ENCODE measurements at places on chromosomes 7 and 10.
A peak's percentile ranks its signal among the peaks of the same experiment; 100 is the strongest.

DNA sequence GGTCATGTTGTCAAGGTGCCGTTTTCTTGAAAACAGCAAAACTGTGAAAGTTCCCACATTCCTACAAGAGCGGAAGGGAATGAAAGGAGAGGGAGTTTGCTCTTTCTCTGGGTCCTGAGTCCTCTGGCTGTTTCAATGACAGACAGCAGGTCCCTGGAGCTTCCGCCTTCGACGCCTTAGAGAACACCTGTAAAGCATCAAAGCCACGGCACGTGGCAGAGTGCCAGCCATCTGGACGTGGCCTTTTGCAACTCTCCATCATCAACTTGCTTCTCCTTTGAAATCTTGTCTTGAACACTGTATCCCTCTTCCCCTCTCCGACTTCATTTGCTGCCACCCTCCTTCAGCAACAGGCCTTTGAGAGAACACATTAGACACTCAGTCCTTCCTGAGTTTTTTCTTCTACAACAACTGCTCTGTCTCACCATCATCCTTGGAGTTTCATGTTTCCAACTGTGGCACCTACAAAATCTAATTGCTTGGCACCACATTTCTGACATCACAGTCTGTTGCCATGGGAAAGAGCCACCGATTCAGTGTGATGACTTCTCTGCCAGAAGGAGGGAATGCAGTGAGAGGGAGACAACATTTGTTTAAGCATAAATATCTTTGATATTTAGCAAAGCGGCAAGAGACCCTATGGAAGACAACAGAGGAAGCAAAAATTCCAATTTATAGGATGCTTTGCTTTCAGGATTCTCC is 204.9 kb upstream of the PTER start:
- no peak for DNase-seq

GRCh38 chr10:74502963-74503608 is 323.3 kb upstream of the KAT6B start:
- no peak for DNase-seq

DNA sequence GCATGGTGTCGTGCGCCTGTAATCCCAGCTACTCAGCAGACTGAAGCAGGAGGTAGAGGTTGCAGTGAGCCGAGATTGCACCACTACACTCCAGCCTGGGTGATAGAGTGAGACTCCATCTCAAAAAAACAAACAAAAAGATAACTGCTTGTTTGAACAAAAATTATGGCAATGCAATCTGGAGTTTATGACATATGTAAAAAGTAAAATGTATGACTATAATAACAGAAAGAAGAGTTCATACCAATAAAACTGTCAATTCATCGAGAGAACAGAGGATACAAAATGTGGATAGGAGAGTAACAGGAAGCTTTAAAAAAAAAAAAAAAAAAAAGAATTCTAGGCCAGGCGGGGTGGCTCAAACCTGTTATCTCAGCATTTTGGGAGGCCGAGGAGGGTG is 19.2 kb downstream of the SLC25A16 start:
- DNase-seq: no peak

- no peak for DNase-seq
Measured at GRCh38 chr10:80356563-80356988, at the start of the genes DYDC1 and DYDC2. Gene DYDC1, minus strand, starts transcription at chr10:80356755. Its CDS starts 4,154 bp downstream, at chr10:80352601. Gene DYDC2, plus strand, starts transcription at chr10:80356781. Its CDS starts 5,663 bp downstream, at chr10:80362444.

GRCh38 chr10:88473989-88474883 is 108.9 kb downstream of the RNLS start:
- no peak for DNase-seq

DNA sequence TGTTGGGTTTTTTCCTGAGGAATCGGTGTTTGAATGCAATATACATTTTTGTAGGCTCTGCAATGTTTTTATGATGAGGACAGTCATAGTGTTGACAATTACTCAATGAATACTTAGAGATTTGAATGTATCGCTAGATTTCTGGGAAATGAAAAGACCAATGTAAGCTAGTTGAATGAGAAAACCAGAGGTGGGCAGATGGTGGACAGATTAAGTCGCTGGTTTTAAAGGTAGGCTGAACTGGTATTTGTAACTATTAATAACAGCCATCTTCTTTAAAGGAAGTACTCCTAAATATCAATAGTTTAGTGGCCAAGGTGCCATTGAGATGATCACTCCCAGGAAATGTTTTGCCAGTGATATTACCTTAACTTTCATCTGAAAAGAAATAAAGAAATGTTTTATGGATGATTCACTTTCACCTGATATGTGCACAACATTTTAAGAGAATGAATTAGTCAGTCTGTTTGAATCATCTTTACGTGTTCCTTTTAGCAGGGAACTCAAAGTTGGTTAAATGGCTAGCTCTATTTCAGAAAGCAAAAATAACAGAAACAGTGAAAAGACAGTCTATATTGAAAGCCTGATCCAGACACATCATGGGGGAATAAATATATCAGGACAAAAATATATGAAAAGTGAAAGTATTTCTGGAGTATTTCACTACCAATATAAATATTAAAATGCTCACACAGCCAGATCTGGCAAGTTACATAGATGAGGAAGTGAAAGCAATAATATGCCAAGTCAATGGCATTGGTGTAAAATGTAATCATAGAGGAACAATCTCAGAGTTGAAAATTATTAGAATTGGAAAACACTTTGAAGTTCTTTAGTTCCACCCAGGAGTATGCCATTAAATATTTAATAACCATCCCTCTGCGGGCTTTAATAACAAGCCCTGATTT is 20.7 kb downstream of the MET start:
- DNase-seq: no peak

- DNase-seq: no peak
Measured at GRCh38 chr10:70359017-70359550, 23.3 kb downstream of the LRRC20 start.

DNA sequence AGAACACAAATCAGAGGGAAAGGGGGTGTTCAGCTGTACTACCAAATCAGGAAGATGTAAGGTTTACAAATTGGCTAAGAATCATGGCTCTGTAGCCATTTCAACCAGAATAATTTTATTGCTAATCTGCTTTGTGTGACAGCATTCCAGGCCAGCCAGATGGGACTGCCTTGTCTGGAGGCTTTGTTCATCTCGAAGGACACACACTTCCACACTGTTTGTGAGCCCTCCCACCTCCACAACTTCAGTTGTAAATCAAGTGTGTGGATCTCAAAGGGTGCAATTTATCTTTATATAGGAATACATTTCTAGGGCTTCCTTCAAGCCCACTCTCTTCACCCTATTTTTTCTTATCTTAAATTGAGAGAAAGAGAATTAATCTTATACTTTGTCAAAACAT is 6.9 kb upstream of the OIT3 start:
- DNase-seq: no peak

DNA sequence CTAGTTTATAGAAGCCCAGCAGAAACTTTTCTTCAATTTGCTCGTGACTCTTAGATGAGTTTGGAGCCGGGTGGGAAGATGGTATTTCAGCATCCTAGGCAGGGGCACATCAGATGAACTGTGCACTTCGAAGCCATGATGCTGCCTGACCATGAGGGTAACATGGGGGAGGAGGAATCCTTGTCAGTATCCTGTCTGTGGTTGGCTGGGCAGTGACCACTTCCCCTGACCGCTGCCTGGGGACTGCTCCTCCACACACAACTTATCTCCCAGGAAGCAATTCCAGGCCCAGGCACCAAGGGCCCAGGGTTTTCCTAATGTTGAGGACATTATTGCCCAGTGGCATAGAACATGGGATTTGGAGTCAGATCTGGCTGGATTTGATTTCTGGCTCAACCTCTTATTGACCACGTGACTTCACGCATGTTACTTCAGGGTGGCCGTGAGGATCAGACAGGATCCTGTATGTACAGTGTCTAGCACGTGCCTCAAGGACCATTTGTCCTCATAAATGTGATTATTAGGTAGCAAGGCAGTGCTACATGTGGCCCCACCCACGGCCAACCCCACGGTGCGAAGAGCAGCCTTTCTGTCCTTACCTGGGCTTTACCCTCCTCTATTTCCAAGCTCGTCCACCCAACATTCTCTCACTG is 65.2 kb downstream of the PTPRE start:
- no peak for DNase-seq

GRCh38 chr10:70540789-70541360 is 61.7 kb downstream of the PRF1 start:
- no peak for DNase-seq

- peak; percentile 95 for DNase-seq
Measured at GRCh38 chr10:100433253-100434240, 29.3 kb upstream of the WNT8B start.

DNA sequence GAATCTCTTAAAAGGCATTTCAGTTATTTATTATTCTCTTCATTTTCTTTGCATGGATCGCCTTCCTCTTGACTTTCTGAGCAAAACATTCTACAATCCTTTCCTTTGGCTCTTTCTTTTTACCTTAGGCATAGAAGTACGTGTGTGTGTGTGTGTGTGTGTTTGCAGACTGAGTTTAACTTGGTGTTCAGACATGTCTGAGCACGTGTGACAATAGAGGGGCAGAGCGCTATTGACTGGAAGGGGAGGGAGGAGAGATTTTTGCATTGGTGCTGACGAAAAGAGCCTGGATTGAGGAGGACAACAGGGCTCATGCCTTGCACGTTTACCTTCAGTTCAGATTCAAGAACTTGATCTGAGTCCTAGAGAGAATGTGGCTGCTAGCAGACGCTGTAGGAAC is 129.8 kb downstream of the SEC23IP start:
- no peak for DNase-seq

- DNase-seq: no peak
Measured at GRCh38 chr7:22814261-22815208, 8.1 kb downstream of the TOMM7 start.

- DNase-seq: no peak
Measured at GRCh38 chr7:133819695-133820094, 307.4 kb upstream of the LRGUK start.

DNA sequence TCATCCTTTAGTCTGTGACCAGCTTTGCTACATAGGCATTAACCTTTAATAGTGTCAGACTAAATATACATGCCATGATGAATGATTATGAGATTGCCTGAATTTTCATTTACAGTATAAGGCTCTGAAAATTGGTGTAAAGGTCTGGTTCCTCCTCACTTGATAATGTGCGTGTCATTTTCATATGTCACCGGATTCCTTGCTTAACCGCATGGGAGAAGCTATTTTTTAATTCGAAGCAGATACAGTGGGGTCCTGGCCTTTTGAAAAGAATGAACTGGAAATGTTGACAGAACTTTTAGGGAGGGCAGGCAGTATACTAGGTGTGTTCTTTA is 192.4 kb upstream of the SH2B2 start:
- DNase-seq: no peak

DNA sequence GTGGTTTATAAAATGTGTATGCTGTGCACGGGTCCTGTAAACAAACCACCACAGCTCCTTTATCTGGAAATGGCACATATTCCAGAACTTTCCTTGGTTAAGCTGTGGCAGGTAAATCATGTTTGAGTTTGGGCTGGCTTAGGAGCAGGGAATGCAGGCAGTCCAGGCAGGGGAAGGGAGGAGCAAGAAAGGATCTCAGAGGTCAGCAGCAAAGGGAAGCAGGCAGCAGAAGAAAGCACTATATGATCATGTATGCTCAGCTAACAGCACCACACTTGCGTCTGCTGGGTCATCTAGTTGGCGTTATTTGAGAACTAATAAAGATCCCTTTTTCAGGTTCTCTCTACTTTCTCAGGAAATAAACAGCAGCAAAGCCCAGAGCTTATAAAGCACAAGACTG is 7.8 kb downstream of the ICA1 start:
- DNase-seq: no peak

- DNase-seq: no peak
Measured at GRCh38 chr10:84258034-84258695, 13.3 kb downstream of the RGR start.

DNA sequence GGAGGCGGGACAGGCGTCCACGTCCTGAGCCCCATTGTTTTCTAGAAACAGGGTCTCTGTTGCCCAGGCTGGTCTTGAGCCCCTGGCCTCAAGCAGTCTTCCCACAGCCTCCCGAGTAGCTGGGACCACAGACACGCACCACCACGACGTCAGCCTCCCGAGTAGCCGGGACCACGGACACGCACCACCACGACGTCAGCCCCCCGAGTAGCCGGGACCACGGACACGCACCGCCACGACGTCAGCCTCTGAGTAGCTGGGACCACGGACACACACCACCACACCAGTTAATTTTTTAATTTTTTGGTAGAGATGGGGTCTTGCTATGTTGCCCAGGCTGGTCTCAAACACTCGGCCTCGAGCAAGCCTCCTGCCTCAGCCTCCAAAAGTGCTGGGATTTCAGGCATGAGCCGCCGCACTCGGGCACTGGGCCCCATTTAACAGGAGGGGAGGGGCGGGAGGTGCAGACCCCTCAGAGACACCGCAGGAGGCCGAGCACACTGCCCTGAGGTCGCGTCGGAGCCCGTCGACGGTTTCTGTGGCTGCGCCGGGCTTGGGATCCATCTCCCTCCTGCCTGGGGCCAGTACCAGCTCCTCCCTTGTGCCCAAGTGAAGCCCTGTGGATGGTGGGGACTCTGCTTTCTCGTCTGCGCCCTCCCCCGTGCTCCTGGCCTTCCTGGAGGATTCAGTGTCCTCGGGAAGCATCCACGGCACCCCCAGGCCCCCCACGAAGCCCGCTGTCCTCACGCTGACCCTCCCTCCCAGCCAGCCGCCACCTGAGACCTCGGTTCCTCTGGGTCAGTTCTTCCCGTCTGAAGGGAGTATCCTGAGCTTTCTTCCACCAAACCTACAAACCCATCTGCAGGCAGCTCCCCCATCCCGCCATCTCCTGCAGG is 13.0 kb downstream of the FAM20C start:
- DNase-seq: no peak

Data from stimulated activated CD8-positive, alpha-beta memory T cell treated with anti-CD3 and anti-CD28 coated beads, Interleukin-15, amount 100 ng/mL, for 24 hours (primary cell).